GM19239 (cell line): ENCODE measurements at places on chromosomes 2 and 18.
A peak's percentile ranks its signal among the peaks of the same experiment; 100 is the strongest.

- DNase-seq: no peak
These were observed 174.8 kb downstream of the LDLRAD4 start for GRCh38 chr18:13393338-13393737.

DNA sequence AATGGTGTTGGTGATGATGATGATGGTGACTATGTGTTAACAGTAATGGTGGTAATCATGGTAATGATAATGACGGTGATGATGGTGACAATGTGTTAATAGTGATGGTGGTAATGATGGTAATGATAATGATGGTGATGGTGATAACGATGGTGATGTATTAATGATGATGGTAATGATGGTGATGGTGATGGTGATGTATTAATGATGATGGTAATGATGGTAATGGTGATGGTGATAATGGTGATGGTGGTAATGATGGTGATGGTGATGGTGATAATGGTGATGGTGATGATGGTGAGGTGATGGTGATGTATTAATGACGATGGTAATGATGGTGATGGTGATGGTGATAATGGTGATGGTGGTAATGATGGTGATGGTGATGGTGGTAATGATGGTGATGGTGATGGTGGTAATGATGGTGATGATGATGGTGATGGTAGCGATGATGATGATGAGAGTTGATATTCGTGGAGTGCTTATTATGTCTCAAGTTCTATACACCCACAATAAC lies 212.8 kb upstream of the NCKAP5 start:
- no peak for DNase-seq

- DNase-seq: no peak
These were observed 175.1 kb downstream of the GULP1 start for GRCh38 chr2:188466761-188467160.

GRCh38 chr2:39128919-39129391 lies 8.1 kb upstream of the SOS1 start:
- DNase-seq: no peak

DNA sequence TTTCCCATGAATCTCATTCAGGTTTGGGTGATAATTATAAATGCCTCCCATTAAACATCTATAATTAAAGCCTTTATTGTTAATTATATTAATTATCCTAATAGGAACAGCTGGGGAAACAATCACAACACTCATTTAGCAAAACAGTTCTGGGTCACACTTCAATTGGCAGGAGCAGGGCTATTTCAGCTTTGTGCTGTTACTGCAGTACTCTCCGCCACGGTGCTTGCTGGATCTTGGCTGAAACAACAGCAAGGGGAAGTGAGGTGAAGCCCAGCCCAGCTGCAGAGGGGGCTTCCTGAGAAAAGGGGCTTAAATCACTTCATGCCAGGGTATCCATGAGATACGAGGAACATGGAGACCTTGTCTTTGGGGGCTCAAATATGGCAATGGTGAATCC lies 79.5 kb upstream of the SOX11 start:
- DNase-seq: no peak

DNA sequence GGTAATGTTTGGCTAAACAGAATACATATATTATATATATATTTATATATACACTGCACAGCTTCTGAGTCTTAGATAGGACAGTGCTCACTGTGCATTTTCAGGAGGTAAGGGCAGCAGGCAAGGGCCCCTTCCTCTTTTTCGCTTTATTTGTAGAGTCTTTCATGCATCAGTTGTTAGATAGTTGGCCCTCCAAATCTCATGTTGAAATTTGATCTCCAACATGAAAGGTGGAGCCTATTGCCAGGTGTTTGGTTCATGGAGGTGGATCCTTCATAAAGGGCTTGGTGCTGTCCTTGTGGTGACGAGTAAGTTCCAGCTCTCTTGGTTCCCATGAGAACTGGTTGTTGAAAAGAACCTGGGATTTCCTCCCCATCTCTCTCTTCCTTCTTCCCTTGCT lies 48.1 kb downstream of the TSN start:
- DNase-seq: no peak

DNA sequence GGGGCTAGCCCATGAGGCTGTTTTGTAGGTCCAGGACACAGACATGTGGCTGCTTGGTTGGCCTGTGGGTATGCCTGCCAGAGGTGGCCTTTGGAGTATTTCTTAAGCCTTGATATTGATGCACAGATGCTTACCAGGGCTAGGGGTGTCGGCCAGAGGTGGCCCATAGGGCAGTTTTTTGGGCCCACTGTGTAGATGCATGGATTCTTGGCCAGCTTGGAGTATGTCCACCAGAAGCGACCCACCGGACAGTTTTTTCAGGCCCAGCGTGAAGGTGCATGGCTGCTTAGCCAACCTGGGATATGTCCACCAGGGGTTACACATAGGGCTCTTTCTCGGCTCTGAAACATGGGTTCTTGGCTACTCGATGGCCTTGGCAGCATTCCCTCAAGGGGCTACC lies 1199.1 kb downstream of the CNTNAP5 start:
- DNase-seq: no peak

DNA sequence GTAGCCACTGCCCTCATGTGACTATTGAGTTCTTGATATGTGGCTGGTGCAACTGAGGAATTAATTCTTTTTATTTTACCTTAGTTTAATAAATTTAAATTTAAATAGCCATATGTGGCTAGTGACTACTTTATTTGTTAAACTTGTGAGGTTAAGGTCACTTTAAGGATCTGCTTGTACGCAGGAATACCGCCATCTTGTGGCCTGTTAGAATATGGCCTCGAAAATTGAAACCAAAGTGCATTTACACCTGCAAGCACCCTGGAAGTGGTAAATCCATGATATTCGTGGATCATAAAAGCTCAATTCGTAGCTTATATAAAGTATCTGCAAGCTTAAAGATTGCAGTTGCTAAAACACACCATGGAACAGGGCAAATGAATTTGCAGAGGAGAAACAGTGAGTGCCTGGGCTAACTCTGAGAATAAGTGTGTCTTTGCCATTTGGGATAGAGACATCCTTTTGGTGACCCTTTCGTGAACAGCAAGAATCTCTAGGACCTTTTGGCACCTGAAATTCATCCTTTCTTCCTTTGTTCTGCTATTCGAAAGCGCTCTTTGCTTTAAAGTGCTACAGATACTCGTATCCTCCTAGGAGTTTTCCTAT lies 59.9 kb upstream of the REG3A start:
- DNase-seq: peak; percentile 16
